Vein endothelial cell (primary cell): ENCODE measurements at places on chromosomes 2 and 18. TPM values are rescaled to one million over a fixed set of nuclear protein-coding genes. Genes with fewer than 3 reads are reported as not detected.

ITGA6 gene
- total RNA-seq, result 218 and 445 TPM in 2 replicates

POTEI gene
- 0.33 and 0.48 TPM in 2 replicates for total RNA-seq

MC4R gene
- not detected in 2 replicates for total RNA-seq

UNC50 gene
- total RNA-seq, result 21.6 and 25.8 TPM in 2 replicates

COL6A3 gene
- 4.6 and 25.7 TPM in 2 replicates for total RNA-seq

SNORC gene
- 0.65 and 1.3 TPM in 2 replicates for total RNA-seq

EVX2 gene
- not detected in 2 replicates for total RNA-seq

TFCP2L1 gene
- not detected in 2 replicates for total RNA-seq

SLC19A3 gene
- total RNA-seq, result 0.33 TPM in 1 of 2 replicates, not detected in the other

VWA3B gene
- total RNA-seq, result not detected in 2 replicates

STPG4 gene
- total RNA-seq, result 0.29 and 0.33 TPM in 2 replicates

GRP gene
- not detected in 2 replicates for total RNA-seq

ITGB6 gene
- total RNA-seq, result under 0.01 and 0.10 TPM in 2 replicates
